Naive thymus-derived CD4-positive, alpha-beta T cell (primary cell): ENCODE measurements at places on chromosomes 13 and 19. TPM values are rescaled to one million over a fixed set of nuclear protein-coding genes. Genes with fewer than 3 reads are reported as not detected.

The PINLYP gene
- total RNA-seq, result 1.1 TPM

The DIRAS1 gene
- total RNA-seq, result 0.07 TPM in 1 of 2 replicates, not detected in the other

The FGF22 gene
- total RNA-seq, result 1.4 TPM

The DPF1 gene
- total RNA-seq, result not detected

- peak; percentile 73 for DNase-seq
- H3K27ac ChIP-seq, result no peak overlapping the region
- H3K4me3 ChIP-seq, result no peak overlapping the region
- H3K4me1 ChIP-seq, result peaks cover 7% of the 10 kb centered on the region
These were observed 5.8 kb downstream of the PCDH9 start for GRCh38 chr13:67224148-67224846.

- H3K27ac ChIP-seq, result no peak overlapping the region
- no peak overlapping the region for H3K4me3 ChIP-seq
- no peaks in the 10 kb centered on the region for H3K36me3 ChIP-seq
- H3K27me3 ChIP-seq, result no peaks in the 10 kb centered on the region
- no peaks in the 10 kb centered on the region for H3K4me1 ChIP-seq
These were observed 314.4 kb downstream of the PCDH9 start for GRCh38 chr13:66915596-66916185.

DNA sequence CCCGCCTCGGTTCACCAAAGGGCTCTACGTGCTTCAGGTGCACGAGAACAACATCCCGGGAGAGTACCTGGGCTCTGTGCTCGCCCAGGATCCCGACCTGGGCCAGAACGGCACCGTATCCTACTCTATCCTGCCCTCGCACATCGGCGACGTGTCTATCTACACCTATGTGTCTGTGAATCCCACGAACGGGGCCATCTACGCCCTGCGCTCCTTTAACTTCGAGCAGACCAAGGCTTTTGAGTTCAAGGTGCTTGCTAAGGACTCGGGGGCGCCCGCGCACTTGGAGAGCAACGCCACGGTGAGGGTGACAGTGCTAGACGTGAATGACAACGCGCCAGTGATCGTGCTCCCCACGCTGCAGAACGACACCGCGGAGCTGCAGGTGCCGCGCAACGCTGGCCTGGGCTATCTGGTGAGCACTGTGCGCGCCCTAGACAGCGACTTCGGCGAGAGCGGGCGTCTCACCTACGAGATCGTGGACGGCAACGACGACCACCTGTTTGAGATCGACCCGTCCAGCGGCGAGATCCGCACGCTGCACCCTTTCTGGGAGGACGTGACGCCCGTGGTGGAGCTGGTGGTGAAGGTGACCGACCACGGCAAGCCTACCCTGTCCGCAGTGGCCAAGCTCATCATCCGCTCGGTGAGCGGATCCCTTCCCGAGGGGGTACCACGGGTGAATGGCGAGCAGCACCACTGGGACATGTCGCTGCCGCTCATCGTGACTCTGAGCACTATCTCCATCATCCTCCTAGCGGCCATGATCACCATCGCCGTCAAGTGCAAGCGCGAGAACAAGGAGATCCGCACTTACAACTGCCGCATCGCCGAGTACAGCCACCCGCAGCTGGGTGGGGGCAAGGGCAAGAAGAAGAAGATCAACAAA, 2.6 kb downstream of the PCDH17 start:
- H3K27me3 ChIP-seq, result no peaks in the 10 kb centered on the region
- H3K36me3 ChIP-seq, result no peaks in the 10 kb centered on the region
- H3K4me1 ChIP-seq, result no peaks in the 10 kb centered on the region
- H3K4me3 ChIP-seq, result no peak overlapping the region

- H3K36me3 ChIP-seq, result no peaks in the 10 kb centered on the region
- no peak for DNase-seq
These were observed 67.5 kb downstream of the COL4A1 start for GRCh38 chr13:110239280-110240125.

- no peak overlapping the region for H3K27ac ChIP-seq
- H3K27me3 ChIP-seq, result no peaks in the 10 kb centered on the region
- H3K36me3 ChIP-seq, result no peaks in the 10 kb centered on the region
- no peaks in the 10 kb centered on the region for H3K4me1 ChIP-seq
These were observed 21.4 kb downstream of the ACER1 start for GRCh38 chr19:6312018-6312417.

- no peak for DNase-seq
- H3K4me3 ChIP-seq, result no peak overlapping the region
- H3K27me3 ChIP-seq, result no peaks in the 10 kb centered on the region
- no peaks in the 10 kb centered on the region for H3K36me3 ChIP-seq
- peaks cover 25% of the 10 kb centered on the region for H3K4me1 ChIP-seq
These were observed 75.1 kb downstream of the GNG7 start for GRCh38 chr19:2627319-2627829.
